SJCRH30 (cell line): ENCODE measurements at places on chromosomes 7 and 10.

DNA sequence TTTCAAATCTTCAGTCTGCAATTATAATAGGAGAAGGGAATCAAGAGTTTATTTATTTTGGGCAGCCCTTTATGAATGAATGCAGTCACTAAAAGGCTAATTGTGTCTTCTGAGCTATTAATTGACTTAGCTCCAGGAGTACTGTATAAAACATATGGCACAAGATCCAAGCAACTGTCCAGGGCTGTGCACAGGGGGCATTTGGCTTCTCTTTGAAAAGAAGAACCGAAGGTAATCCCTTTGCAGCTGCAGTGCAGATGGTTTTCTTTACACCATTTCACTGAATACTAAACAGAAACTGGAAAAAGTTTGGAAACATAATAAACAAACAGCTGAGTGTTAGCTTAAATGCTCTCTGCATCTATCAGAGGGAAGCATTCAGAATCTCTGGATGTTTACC, 282.6 kb upstream of the LRRN3 start:
- no peak for DNase-seq

- DNase-seq = no peak
Measured at GRCh38 chr10:58741673-58742072, 229.0 kb downstream of the BICC1 start.

DNA sequence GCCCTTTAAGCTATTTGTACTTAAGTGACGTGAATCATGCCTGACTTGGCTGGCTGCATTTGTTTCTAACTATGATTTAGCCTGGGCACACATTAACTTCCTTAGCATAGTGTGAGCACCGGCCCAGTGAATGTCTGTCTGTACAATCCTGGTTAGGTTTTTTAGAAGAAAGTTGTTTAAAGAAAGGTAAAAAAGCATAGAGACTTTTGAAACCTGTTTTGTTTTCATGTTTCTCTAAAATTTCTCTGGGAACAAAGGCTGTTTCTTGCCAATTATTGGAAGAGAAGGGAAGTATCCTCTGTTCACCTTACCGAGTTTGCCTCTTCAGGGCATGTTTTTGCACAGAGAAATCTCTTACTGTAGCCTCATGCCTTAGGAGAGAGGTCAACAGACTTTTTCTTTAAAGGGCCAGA, 42.9 kb upstream of the MET start:
- DNase-seq = no peak

GRCh38 chr7:154960063-154960790, 42.7 kb downstream of the PAXIP1 start:
- DNase-seq = no peak

DNA sequence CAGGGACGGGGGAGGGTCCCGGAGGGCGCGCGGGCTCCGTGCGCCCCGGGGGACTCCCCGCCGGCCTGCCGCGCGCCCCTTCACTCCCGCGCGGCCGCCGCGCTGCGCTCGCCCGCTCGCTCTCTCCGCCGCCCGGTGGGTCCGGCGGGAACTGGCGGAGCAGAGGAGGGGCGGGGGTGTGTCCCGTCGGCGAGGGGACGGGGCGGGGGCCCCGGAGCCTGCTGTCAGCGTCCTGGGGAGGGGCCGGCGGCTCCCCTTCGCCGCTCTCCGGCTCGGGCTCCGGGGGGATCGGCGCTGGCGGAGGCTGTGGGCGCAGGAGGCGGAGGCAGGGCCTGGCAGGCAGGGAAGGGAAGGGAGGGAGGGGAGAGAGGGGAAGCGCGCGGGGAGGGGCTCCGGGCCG, at the start of gene SH3PXD2A:
Gene SH3PXD2A, minus strand, starts transcription at position 153 of the 400 bp plus-strand sequence. CDS start 310 bp downstream, outside the sequence.
- peak; percentile 62 for DNase-seq
